ENCODE measurements at places on chromosomes 6 and 20.

GRCh38 chr6:45212976-45213375, 115.2 kb upstream of the RUNX2 start:
- no peak for ATAC-seq

GRCh38 chr6:131183427-131184095, 48.3 kb downstream of the AKAP7 start:
- ATAC-seq, result no peak

DNA sequence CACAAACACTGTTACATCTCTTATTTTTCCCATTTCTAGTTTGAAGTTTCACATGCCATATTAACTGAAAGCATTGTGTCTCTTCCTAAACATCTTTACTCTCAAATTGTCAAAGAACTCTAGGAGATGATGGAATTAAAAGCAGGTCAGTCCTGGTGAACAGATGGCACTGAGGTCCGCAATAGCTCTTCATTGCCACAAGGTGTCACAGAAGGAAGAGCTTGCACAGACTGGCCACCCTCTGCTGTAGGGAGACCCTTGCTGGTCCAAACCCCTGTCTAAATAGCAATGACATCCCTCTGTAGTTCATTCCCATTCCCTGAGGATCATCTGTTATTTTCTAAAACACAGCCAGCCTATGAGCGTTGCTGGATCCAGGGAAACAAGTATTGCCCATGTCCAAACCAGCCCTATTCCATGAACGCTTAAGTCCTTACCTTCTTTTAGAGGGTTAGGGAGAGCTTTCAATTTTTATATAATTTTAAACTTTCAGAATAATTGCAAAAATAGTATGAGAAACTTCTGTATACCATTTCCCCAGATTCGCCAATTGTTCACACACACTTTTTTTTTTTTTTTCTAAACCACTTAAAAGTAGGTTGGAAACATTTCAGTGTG, 10.1 kb upstream of the HDAC2 start:
- ATAC-seq, result peak; percentile 97

DNA sequence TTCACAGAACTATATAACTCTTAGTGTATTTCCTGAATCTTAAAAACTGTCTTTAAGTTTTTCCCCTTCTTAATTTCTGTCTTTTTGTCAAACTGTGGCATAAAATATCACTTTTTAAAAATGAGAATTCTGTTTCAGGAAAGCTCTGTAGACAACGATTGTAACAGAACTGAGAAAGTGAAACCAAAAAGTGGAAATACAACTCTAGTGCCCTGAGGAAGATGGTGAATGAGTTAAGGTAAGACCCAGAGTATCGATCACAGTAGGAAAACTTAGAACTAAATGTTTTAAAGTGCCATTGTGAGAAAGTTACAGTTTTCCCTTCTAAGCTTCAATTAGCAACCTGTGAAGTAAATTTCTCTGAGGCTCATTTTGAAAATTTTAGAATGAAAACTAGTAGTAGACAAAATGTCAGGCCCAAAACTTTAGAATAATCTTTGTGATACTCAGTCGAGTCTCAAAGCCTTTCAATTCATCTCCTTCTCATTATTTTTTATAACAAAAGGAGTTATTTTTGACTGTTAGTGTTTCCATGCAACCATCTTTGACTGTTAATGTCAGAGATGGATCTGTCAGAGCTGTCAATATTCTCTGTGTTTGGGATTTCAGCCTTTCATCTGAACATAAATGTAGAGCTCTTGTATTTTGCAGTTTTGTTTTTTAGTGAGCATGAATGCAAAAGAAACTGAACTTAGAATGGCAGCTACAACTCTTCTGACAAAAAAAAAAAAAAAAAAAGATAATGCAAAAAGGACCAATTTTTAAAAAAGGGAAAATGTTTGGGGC, 19.0 kb upstream of the TRDN start:
- peak; percentile 82 for ATAC-seq

DNA sequence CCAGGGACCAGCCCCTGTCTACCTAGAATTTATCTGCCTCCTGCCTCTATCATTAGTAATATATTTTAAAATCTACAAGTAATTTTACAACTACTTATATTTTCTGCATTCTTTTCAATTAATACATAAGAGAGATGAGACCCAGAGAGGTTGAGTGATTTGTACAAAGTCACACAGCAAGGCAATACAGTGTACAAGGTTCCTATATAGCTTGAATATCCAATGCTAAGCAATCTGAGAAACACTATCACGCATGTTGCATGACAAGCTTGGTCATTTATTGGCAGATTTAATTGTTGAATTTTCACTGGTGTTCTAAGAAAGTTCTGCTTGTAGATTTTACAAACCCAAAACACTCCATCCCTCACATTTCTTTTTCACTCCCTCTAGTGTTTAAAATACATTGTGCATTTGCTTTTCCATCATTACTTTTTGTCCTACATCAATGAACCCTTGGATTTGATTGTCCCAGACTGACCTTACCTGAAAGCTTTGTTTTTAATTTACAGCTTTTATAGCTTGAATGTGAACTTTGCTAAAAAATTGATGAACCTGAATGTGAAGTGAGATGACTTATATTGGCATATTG, 520.9 kb upstream of the CITED2 start:
- ATAC-seq, result no peak

- peak; percentile 88 for ATAC-seq
Measured at GRCh38 chr6:77457720-77458349, 5.5 kb downstream of the HTR1B start.

- ATAC-seq, result peak; percentile 73
Measured at GRCh38 chr6:100726666-100727065, 154.5 kb downstream of the ASCC3 start.

GRCh38 chr6:155126727-155127439, 131.8 kb downstream of the TIAM2 start:
- ATAC-seq, result peak; percentile 84

DNA sequence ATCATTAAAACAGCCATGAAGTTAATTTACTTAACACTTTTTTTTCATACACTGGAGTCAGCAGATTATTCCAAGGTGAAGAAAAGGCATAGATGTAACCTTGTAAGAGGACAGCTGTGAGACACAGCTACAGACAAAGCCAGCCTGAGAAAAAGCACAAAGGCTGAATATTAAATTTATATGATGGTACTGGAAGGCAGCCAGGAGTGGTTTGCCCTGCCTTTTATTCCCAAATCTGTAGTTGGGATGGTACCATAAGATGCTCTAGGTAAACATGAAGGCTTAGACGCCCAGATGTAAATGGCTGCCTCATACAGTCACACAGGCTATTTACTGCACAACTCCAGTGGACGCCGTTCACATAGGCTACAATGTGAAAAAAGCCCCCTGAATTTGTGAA, 42.1 kb upstream of the LOC128125822 start:
- no peak for ATAC-seq

- ATAC-seq, result no peak
Measured at GRCh38 chr20:1369970-1370369, 22.9 kb downstream of the FKBP1A start.

GRCh38 chr6:109008537-109009235, 86.0 kb downstream of the SESN1 start:
- ATAC-seq, result peak; percentile 67

- peak; percentile 83 for ATAC-seq
Measured at GRCh38 chr6:128882991-128883611, at the start of gene LAMA2. Gene LAMA2, plus strand, starts transcription at chr6:128883138. Its CDS starts 108 bp downstream, at chr6:128883246.

DNA sequence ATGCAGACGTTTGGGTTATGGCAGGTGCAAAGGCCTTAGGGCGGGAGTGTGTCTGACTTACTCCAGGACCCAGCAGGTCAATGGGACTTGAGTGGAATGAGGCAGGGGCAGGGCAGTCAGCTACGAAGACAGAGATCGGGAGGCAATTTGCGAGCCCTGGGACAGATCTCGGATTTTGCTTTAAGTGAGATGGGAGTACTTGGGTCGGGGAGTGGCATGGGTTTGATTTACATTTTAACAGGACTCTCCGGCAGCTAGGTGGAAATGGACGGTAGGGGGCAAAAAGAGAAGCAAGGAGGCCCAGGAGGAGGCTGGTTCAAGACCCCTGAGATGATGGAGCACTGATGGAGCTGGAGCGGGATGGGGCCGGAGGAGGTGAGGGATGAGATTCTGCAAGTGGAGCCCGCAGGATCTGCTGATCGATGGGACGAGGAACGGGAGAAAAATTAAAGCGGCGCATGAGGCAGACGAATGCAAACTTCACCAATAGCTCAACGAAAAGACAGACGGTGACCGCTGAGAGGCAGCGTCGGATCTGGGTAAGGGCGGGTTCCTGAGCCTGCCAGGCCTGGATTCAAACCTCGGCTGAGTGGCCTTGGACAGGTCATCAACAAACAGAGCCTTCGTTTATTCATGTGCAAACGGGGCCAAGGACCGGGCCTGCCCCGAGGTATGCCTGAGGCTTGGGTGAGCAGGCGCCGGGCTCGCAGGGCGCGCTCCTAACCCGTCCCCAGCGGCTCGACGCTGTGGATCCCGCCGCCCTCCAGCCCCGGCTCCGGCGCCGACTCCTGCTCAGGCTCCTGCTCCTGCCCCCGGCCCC, 756 bp upstream of the RBCK1 start:
- ATAC-seq, result peak; percentile 89

GRCh38 chr6:118770835-118771234, 119.4 kb upstream of the CEP85L start:
- no peak for ATAC-seq

GRCh38 chr6:56329271-56330050, 82.1 kb upstream of the COL21A1 start:
- peak; percentile 67 for ATAC-seq

GRCh38 chr20:574297-574942, 30.8 kb upstream of the CSNK2A1 start:
- ATAC-seq, result no peak

Measured in SK-N-SH treated with all-trans-retinoic acid at 6 μM for 48 hours (cell line).